Left colon (tissue), 2 donors: ENCODE measurements at places on chromosomes 13 and 19. TPM values are rescaled to one million over a fixed set of nuclear protein-coding genes. Genes with fewer than 3 reads are reported as not detected.

PGLYRP2 gene
- not detected for total RNA-seq

ZNF540 gene
- total RNA-seq, result 1.3 TPM

CERS1 gene
- 0.59 TPM for total RNA-seq

CCDC70 gene
- not detected for total RNA-seq

TRPM4 gene
- 244 TPM for total RNA-seq

APOC4 gene
- total RNA-seq, result not detected

ZSCAN4 gene
- total RNA-seq, result not detected

SPRED3 gene
- total RNA-seq, result 1.6 TPM

FGF9 gene
- total RNA-seq, result 0.61 TPM

CD22 gene
- 3.2 TPM for total RNA-seq

CBY2 gene
- 0.31 TPM for total RNA-seq

RTBDN gene
- total RNA-seq, result 0.49 TPM

NUCB1 gene
- 207 TPM for total RNA-seq

ZNF610 gene
- 0.79 TPM for total RNA-seq

ETV2 gene
- total RNA-seq, result 1.7 TPM

LILRB4 gene
- total RNA-seq, result 2.1 TPM

ZNF708 gene
- 10.1 TPM for total RNA-seq

CCL25 gene
- total RNA-seq, result not detected
